Progenitor cell of endocrine pancreas (in vitro differentiated cells): ENCODE measurements at places on chromosomes 4 and X.

- H3K36me3 ChIP-seq = no peaks in the 10 kb centered on the region
- H3K27ac ChIP-seq = no peak overlapping the region
- no peak overlapping the region for H3K4me3 ChIP-seq
- no peak for DNase-seq
- H3K27me3 ChIP-seq = peaks cover 19% of the 10 kb centered on the region
Observed at GRCh38 chr4:6773106-6773505, 9.4 kb upstream of the KIAA0232 start.

GRCh38 chrX:25674776-25675175 is 463.4 kb upstream of the MAGEB18 start:
- no peaks in the 10 kb centered on the region for H3K4me1 ChIP-seq
- no peak for DNase-seq
- H3K27me3 ChIP-seq = no peaks in the 10 kb centered on the region
- H3K27ac ChIP-seq = no peak overlapping the region
- H3K4me3 ChIP-seq = no peak overlapping the region
- H3K36me3 ChIP-seq = no peaks in the 10 kb centered on the region

DNA sequence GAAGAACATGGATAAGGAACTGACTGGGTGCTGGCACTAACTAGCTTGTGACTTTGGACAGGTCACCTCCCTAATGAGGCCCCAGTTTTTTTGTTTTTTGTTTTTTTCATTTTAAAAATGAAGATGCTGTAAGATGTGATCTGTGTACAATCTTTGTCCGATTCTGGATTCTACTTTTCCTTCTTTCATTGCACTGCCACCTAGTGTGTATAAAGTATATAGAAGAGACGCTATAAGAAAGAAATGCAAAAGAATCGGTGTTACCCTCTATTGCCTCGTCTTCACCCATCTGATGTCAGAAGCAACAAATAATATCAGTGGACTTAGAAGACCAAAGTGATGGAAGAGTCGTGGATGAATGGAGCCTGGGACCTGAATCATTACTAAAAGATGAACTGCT is 58.6 kb upstream of the P2RY10 start:
- H3K27me3 ChIP-seq = no peaks in the 10 kb centered on the region
- no peak overlapping the region for H3K4me3 ChIP-seq
- no peaks in the 10 kb centered on the region for H3K4me1 ChIP-seq
- DNase-seq = no peak

GRCh38 chrX:123181233-123181914 is 2.7 kb upstream of the GRIA3 start:
- H3K4me1 ChIP-seq = peaks cover 3% of the 10 kb centered on the region
- no peak for DNase-seq
- no peaks in the 10 kb centered on the region for H3K36me3 ChIP-seq
- H3K27ac ChIP-seq = no peak overlapping the region

DNA sequence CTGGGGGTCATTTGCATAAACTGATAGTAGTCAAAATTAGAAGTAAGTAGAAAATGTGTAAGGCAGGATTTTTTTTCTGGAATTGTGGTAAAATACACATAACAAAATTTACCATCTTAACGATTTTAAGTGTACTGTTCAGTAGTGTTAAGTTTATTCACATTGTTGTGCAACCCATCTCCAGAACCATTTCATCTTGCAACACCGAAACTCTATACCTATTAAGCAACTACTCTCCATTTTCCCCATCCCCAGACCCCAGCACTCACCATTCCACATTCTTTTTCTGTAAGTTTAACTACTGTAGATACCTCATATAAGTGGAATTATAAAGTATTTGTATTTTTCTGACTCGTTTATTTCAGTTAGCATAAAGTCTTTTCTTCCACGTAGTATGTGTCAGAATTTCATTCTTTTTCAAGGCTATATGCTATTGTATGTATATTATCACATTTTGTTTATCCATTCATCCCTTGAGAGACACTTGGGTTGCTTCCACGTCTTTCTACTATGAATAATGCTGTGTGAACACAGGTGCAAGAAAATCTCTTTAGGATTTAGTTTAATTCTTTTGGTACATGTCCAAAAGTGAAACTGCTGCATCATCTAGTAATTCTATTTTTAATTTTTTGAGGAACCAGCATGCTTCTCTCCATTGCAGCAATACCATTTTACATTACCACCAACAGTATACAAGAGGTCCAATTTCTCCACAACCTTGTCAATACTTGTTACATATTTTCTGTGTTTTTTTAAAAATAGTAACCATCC is 39.1 kb upstream of the NSUN7 start:
- no peaks in the 10 kb centered on the region for H3K36me3 ChIP-seq
- no peak overlapping the region for H3K27ac ChIP-seq
- no peak overlapping the region for H3K4me3 ChIP-seq
- DNase-seq = no peak
- H3K4me1 ChIP-seq = no peaks in the 10 kb centered on the region

DNA sequence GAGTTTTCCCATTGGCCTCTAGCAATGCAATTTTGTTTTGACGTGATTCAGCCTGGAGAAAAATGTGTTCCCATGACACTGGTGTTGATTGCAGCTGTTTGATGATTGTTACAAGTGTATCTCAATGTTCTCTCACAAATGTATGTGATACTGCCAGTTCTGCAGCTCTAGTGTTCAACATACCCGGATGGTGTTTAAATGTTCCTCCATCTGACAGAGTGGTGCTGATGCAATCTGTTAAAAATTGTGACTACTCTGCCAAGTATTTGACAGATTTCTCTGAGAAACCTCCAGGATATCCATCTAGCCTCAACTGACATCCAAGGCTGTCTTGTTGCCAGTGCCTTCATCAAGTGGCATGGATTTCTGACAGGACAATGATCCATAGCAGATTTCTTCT is 657.2 kb upstream of the DIAPH2 start:
- H3K36me3 ChIP-seq = no peaks in the 10 kb centered on the region
- H3K27me3 ChIP-seq = no peaks in the 10 kb centered on the region
- DNase-seq = no peak
- H3K4me3 ChIP-seq = no peak overlapping the region
- no peak overlapping the region for H3K27ac ChIP-seq

DNA sequence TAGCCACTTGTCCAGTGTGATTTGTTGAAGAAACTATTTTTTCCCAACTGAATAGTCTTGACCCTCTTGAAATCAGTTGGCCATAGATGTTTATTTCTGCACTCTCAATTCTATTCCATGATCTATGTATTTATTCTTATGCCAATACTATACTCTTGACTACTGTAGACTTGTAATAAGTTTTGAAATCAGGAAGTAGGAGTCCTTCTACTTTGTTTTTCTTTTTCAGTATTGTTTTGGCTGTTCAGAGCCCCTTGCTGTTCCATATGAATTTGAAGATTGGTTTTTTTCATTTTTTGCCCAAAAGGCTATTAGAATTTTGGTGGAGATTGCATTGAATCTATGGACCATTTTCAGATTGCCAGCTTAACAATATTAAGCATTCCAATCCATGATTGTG is 10.2 kb downstream of the SAP30 start:
- H3K36me3 ChIP-seq = peaks cover 7% of the 10 kb centered on the region
- no peaks in the 10 kb centered on the region for H3K27me3 ChIP-seq
- no peak for DNase-seq
- no peak overlapping the region for H3K4me3 ChIP-seq
- no peak overlapping the region for H3K27ac ChIP-seq

- H3K36me3 ChIP-seq = no peaks in the 10 kb centered on the region
- no peak for DNase-seq
- H3K4me1 ChIP-seq = no peaks in the 10 kb centered on the region
- H3K4me3 ChIP-seq = no peak overlapping the region
- no peaks in the 10 kb centered on the region for H3K27me3 ChIP-seq
Observed at GRCh38 chr4:126701756-126702155, 931.0 kb upstream of the INTU start.

GRCh38 chr4:185654965-185655554 is 119.8 kb upstream of the PDLIM3 start:
- H3K27ac ChIP-seq = no peak overlapping the region
- DNase-seq = no peak
- H3K4me3 ChIP-seq = no peak overlapping the region

DNA sequence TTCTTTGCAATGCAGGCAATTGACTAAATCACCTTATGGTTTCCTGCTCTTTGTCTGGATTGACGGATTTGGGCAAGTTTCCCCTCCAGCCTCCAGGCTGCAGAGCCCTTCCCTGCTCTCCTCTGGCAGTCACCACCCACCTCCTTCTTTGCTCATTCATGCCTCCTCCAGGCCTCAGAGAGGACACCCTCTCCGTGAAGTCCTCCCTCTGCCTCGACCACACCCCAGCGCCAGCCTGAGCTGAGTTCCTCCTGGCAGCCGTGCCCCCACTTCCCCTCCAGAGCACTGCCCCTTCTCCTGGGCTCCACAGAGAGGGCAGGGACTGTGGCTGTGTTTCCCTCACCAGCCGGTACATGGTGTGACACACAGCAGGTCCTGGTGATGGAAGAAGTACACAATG is 53.7 kb downstream of the DCTD start:
- no peaks in the 10 kb centered on the region for H3K36me3 ChIP-seq
- H3K4me1 ChIP-seq = peaks cover 18% of the 10 kb centered on the region
- H3K4me3 ChIP-seq = no peak overlapping the region
- peaks cover 9% of the 10 kb centered on the region for H3K27me3 ChIP-seq

DNA sequence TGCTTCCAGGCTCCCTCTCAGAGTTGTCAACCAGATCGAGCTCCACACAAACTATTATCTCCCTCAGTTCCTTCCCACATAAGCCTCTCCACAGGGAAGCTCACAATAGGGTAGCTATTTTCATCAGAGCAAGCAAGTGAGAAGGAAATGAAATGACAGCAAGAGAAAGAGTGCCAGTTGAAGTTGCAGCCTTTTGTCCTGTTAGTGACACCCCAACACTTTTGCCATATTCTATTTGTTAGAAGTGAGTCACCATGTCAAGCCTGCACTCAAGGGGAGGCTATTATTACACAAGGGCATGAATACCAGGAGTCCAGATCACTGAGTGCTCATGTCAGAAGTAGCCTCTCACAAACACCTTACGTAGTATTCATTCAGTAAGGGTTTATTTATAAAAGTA is 266.3 kb upstream of the NOCT start:
- H3K27ac ChIP-seq = no peak overlapping the region
- H3K4me1 ChIP-seq = no peaks in the 10 kb centered on the region
- H3K27me3 ChIP-seq = no peaks in the 10 kb centered on the region
- no peak for DNase-seq
- H3K36me3 ChIP-seq = no peaks in the 10 kb centered on the region

GRCh38 chr4:143399113-143399949 is 62.7 kb downstream of the GAB1 start:
- no peaks in the 10 kb centered on the region for H3K36me3 ChIP-seq
- H3K4me1 ChIP-seq = peaks cover 6% of the 10 kb centered on the region
- no peak overlapping the region for H3K27ac ChIP-seq
- H3K27me3 ChIP-seq = no peaks in the 10 kb centered on the region
- DNase-seq = no peak

GRCh38 chr4:162457071-162457865 is 293.5 kb upstream of the FSTL5 start:
- H3K4me1 ChIP-seq = no peaks in the 10 kb centered on the region
- no peaks in the 10 kb centered on the region for H3K27me3 ChIP-seq
- H3K36me3 ChIP-seq = no peaks in the 10 kb centered on the region

- DNase-seq = no peak
- no peaks in the 10 kb centered on the region for H3K4me1 ChIP-seq
- H3K27me3 ChIP-seq = no peaks in the 10 kb centered on the region
- H3K4me3 ChIP-seq = no peak overlapping the region
- H3K36me3 ChIP-seq = no peaks in the 10 kb centered on the region
Observed at GRCh38 chrX:13266641-13267345, 53.1 kb downstream of the ATXN3L start.

DNA sequence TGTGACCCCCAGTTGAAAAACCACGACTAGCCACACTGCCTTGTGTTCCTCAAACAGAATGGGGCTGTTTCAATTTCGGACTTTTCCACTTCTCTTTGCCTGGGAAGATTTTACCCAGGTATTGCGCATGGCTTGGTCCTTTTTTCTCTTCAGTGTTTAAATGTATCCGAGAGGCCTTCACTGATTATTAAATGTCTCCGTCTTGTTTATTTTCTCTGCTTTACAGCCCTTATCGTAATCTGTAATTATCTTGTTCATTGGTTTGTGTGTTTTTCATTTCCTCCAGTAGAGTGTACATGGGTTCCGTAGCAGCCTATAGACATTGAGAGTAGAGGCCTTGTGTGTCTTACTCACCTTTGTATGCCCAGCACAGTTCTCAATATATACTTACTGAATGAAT is 2.4 kb downstream of the MOSPD2 start:
- no peak for DNase-seq
- H3K27ac ChIP-seq = no peak overlapping the region
- H3K36me3 ChIP-seq = peaks cover 1% of the 10 kb centered on the region
- H3K27me3 ChIP-seq = no peaks in the 10 kb centered on the region
- peaks cover 2% of the 10 kb centered on the region for H3K4me1 ChIP-seq

- no peaks in the 10 kb centered on the region for H3K27me3 ChIP-seq
- no peak overlapping the region for H3K4me3 ChIP-seq
- peaks cover 8% of the 10 kb centered on the region for H3K4me1 ChIP-seq
Observed at GRCh38 chr4:25792200-25792791, 70.5 kb downstream of the SEL1L3 start.

DNA sequence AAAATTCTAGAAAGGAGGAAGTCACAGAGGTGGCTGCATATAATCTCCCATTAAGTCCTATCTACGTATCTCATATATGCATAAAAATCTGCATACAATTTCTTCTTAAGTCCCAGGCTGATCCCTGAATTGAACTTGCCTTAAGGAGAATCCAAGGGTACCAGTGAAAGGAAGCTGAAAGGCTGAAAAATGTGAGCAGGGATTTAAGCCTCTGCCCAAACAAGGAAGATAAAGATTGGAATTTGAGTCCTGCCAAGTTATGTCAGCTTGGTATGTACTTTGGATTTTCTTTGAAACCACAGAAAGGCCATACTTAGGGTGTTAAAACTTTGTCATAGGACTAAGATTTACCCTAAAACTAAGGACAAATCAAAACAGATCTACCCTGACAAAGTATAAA is 26.5 kb upstream of the GEMIN8 start:
- H3K4me1 ChIP-seq = no peaks in the 10 kb centered on the region
- no peaks in the 10 kb centered on the region for H3K36me3 ChIP-seq

DNA sequence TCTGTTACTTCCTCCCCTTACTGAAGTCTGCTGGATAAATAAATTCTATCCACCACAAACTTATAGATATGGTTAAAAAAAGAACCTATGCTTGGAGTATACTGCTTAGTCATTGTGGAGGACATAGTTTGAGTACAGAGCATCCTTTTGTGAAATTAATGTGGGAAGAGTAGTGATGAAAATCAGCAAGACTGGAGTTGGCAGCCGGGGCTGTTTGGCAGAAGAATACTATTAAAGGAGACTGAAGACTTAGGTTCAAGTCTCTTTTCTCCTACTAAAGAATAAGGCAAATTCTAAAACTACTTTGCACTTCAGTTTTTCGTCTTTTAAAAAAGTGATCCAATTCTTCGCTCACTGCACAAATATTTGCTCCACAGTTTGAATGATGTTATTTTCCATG is 326.6 kb upstream of the ATOH1 start:
- no peak overlapping the region for H3K4me3 ChIP-seq
- H3K36me3 ChIP-seq = no peaks in the 10 kb centered on the region
- H3K4me1 ChIP-seq = no peaks in the 10 kb centered on the region
- DNase-seq = no peak
- no peaks in the 10 kb centered on the region for H3K27me3 ChIP-seq
